Aorta (tissue), 5 donors: ENCODE measurements at places on chromosomes 12 and 14. TPM values are rescaled to one million over a fixed set of nuclear protein-coding genes. Genes with fewer than 3 reads are reported as not detected.

Gene RFX4
- not detected for total RNA-seq

Gene ERBB3
- total RNA-seq, result 5.1 TPM

GRCh38 chr12:101581190-101581589 is 13.6 kb upstream of the MYBPC1 start:
- H3K36me3 ChIP-seq, result no peaks in the 10 kb centered on the region
- DNase-seq, result no peak
- no peaks in the 10 kb centered on the region for H3K27me3 ChIP-seq

DNA sequence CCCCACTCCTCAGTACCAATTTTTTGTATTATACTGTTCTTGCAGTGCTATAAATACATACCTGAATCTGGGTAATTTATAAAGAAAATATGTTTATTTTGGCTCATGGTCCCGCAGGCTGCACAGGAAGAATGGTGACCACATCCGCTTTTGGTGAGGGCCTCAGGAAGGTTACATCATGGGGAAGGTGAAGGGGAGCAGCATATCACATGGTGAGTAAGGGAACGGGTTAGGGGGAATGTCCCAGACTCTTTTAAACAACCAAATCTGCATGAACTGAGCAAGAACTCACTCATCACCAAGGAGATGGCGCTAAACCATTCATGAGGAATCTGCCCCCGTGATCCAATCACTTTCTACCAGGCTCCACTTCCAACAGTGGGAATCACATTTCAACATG is 40.0 kb downstream of the OSBPL8 start:
- DNase-seq, result no peak
- H3K27me3 ChIP-seq, result no peaks in the 10 kb centered on the region
- H3K36me3 ChIP-seq, result no peaks in the 10 kb centered on the region
- H3K27ac ChIP-seq, result no peak overlapping the region
- H3K4me1 ChIP-seq, result no peaks in the 10 kb centered on the region

Gene LRIG3
- total RNA-seq, result 51.4 TPM
